ENCODE measurements at places on chromosomes 6 and 20.

DNA sequence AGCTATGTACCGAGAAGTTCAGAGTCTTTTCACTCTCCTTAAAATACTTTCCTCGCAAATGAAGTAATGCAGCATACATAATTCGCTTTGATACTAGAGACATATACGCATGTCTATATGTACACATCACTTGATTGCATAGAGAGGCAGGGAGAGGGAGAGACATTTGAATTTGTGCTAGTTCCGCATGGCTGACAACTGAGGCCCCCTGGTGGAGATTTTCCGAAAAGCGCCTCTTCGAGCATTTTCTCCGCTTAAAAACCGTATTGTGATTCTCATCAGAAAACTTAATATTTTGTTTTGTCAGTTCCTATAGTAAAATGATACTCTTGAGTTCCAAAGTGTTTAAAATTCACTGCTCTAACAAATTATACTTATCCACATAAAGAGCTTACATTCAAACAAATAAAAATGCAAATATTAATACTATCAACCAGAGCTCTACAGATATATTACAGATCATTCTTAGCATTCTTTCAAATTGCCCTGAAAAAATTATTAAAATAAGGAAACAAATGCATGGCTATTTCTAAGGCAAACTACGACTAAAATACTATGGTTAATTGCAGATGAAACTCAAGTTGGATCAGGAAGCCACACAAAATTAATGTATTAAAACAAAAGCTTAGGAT is 637 bp downstream of the MYLK4 start:
- peak; percentile 74 for DNase-seq

GRCh38 chr6:19551611-19552010 is 285.6 kb upstream of the ID4 start:
- DNase-seq: no peak

DNA sequence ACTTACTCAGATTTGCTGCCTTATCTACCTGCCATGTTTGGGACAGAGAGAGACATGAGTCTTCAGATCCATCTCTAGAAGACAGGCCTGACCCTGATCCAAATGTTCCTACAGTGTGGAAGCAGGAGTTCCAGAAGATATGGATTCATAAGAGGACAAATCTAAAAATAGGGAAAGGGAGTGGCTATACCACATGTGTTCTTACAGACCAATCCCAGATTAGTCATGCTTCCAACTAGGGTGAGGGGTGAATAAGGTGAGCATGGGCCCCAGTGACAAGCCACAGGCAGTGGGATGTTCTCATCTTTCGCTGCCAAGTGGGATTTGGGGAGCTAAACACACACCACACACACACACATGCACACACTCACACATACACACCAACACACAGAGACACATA is 670.7 kb upstream of the CITED2 start:
- no peak for DNase-seq

- DNase-seq: no peak
These were observed 284.4 kb upstream of the RNF24 start for GRCh38 chr20:4299773-4300172.
